B cell (primary cell): ENCODE measurements at places on chromosomes 1 and 21. TPM values are rescaled to one million over a fixed set of nuclear protein-coding genes. Genes with fewer than 3 reads are reported as not detected.
A peak's percentile ranks its signal among the peaks of the same experiment; 100 is the strongest.

DNA sequence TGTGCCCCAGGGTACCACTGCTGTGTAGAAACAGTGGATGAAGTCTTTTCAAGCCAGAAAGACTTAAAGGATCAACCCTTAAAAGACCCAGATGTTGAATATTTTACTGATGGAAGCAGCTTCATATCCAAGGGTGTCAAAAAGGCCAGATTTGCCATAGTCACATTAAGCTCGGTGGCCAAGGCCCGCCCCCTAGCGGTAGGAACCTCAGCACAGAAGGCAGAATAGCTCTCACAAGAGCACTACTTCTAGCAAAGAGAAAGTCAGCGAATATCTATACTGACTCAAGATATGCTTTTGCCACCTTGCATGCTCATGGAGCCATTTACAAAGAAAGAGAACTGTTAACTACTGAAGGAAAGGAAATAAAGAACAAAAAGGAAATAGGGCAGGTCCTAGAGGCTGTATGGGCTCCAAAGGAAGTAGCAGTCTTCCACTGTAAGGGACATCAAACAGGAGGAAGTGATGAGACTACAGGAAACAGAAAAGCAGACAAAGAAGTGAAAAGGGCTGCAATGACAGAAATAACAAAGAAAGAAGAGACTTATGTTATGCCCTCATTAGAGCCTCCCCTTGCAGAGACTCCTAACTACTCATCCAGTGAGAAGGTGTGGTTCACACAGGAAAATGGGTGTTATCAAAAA lies 90.5 kb downstream of the LIPI start:
- H3K27ac ChIP-seq, result no peak overlapping the region
- H3K27me3 ChIP-seq, result no peaks in the 10 kb centered on the region
- H3K36me3 ChIP-seq, result no peaks in the 10 kb centered on the region
- peak; percentile 30 for DNase-seq
- H3K4me1 ChIP-seq, result peaks cover 57% of the 10 kb centered on the region

DNA sequence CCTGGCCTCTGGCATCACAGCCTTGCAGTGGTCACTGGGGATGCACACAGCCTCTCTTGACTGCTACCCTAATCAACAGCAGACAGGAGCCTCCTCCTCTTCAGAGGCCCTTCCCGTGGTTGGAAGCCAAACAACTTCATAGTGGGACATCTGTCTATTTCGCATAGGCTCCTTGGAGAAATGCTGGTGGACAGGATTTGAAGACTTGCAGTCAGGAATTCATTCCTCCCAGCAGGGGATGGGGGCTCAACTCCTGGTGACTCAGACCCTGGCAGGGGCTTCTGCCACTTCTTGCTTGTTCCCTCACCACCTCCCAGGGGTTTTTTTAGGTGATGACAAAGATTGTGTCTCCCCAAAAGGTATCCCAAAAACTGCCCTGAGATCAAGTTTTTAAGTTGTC lies 191.7 kb upstream of the CAMK1G start:
- H3K36me3 ChIP-seq, result no peaks in the 10 kb centered on the region
- H3K4me1 ChIP-seq, result no peaks in the 10 kb centered on the region
- no peak for DNase-seq
- H3K4me3 ChIP-seq, result no peak overlapping the region
- H3K27ac ChIP-seq, result no peak overlapping the region

DNA sequence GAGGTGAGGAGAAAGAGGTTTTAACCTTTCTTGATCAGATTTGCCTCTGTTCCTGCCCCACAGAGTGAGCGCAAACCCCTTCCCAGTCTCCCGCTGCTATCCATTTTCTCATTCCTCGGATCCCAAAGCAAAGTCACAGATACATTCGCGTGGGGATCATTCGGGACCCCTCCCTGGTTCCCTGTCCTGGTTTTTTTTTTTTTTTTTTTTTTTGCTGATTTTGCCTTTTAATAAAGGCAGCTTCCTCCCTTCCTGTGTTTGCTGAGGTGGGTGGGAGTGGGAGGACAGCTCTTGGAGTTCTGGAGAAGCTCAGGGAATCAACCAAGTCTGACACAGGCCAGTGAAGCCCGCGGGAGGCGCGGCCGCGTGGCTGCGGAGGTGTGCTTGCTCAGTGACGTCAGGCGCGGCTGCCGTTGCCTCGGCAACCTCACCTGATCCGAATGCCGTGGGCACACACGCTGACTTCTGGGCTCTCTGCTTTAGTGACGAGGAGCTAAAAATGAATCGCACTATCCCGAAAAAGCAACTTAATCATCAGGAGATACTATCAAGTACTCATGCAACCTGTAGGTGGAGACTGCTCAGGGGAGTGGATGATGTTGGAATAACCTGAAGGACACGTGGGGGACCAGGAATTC lies 106.4 kb downstream of the TBX19 start:
- peak; percentile 40 for DNase-seq
- H3K27ac ChIP-seq, result no peak overlapping the region

The NHLH2 gene
- not detected in 2 replicates for total RNA-seq

The MYOG gene
- not detected in 2 replicates for total RNA-seq

The TRPM2 gene
- total RNA-seq, result 1.4 and 1.6 TPM in 2 replicates
